ENCODE measurements at places on chromosomes 3 and 15.

DNA sequence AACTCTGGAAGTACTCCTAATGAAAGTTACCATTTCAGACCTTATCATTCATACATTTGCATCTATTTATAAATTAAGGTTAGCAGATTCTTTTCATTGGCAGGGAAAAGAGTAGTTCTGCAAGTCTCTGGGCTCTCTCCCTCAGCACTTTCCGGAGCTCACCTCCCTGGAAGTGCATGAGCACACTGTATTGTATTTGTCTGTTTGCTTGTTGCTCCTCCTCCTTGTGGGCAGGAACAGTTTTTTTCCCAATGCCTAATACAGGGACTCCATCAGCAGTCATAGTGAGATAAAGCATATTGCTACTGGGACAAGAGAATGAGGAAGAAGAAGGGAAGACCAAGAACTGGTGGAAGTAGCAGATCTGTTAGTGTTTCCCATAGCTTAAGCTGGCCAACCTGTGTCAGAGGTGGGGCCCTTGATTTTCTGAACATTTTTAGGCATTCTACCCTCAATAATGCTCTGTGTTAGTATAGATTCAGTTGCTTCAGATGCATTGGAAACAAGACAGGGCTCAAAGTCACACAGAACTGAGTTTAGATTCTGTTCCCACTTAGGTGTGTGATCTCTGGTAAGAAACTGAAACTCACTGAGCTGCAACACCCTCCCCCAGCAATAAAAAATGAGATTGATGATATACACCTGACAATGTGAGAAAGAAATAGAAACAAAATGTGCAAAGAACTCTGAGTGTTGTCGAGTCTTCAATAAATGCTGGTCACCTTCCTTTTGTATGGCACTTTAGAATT lies 407.8 kb downstream of the TUSC7 start:
- DNase-seq: no peak

DNA sequence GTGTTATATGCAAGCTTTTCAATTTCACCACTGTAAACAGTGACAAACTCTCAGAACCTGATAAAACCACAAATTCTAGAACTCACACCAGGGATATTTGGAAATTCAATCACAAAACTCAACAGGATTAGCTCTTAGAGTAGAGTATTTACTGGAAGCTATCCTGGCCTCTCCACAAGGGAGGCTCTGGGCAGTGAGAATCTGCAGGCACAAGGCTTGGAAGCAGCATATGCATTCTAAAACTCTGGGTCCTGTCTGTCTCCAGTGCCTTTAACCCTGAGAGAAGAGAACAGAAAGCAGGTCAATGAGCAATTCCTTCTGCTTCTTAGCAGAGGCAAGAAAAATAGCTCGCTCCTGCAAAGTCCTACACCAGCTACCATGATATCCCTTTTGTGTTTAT lies 23.4 kb downstream of the PLSCR4 start:
- DNase-seq: no peak

DNA sequence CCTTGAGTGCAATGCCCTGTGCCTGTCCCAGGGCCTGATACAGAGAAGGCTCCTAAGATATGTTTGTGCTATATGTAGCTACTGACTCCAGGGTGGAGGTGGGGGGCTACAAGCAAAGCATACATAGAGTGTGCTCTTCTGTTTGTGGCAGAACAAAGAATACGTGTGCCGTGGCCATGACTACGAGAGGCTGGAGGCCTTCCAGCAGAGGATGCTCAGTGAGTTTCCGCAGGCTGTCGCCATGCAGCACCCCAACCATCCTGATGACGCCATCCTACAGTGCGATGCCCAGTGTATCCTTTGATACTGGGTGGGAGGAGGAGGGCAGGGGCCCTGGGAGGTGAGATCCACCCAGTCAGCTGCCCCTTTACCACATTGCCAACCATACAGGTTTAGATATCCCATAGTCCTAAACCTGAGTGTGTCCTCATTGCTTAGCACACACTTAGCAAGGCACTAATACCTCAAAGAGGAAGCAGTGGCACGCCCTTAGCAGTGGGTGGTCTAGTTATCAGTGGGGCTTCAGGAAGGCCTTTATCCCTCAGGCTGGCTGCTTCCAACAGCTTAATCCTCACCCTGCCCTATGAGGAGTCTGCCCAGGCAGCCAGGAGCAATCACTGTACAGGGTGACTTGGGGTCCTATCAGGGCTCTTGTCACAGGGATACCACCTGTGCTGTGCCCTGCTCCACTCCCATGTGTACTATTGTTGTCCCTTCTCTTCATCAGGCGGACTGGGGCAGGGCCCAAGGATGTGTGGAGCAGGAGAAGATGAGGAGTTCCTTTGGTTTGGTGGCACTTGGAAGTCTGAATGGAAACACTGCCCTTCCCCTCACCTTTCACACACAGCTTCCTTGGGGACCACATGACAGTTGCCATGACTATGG lies 30.1 kb upstream of the MANF start:
- no peak for DNase-seq

DNA sequence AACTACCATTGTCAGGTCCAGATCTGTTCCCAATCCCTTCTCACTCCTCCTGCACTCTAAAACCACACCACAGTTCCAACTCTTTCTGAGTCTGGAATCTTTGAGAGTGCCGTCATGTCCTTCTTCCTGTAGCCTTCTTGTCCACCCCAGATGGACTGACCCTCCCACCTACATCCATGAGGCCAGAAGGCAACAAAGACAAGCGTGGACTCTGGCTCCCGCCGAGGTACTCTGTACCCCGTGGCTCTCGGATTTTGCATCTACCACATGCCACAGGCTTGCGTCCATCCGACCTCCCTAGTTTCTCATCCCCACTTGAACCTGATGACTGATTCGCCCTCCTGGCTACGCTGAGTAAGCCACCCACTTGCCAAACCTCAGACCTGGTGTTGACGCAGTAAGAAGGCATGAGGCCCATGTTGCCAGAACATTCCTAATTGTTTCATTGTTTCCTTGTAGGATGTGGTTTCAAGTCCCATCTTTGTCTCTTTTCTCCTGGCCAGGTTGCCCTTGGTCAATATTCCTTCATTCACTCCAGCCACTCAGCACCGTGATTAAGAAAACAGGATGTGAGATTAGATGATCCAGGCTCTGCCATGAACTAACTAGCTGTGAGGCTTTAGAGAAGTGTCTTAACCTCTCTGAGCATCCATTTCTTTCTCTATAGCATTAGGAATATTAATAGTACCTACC lies 1.1 kb upstream of the ZBTB38 start:
- no peak for DNase-seq

- no peak for DNase-seq
Measured at GRCh38 chr15:42037656-42038055, 16.8 kb upstream of the PLA2G4E start.

DNA sequence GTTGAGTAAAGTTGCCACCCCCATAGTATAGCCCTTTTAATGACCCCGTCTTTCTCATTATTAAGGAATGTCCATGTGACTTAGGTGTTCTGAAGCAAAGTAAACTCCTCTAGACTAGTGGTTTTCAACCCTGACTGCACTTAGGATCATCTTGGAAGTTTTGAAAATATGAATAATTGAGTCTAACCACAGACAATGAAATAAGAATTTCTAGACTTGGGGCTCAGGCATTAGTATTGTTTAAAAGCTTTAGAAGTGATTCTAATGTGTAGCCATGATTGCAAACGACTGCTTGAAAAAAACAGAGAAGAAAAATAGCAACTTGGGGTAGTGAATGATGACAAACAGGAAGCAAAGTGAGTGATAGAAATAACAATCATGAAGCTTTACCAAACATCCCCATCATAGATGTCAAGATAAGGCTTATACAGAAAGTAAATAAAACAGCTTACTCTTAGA lies 35.0 kb downstream of the ALCAM start:
- DNase-seq: no peak

DNA sequence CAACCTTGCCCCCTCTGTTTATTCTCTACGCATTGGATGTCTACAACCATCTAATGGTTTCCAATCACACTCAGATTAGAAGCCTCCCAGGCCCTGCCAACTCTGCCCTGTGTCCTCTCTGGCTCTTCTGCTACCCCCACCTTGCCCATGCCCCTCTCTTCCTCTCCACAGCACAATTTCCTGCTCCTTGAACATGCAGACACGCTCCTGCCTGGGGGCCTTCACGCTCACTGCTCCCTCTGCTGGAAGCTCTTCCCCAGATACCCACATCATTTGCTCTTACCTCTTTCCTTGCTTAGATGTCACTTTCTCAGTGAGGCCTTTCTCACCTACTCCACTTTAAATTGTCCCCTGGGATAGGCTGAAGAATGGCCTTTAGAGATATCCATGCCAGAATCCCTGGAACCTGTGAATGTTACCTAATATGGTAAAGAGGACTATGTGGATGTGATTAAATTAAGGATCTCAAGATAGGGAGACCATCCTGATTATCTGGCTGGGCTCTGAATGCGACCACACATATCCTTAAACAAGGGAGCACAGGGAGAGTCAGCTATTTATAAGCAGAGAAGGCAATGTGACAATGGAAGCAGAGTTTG lies 9.9 kb downstream of the KY start:
- DNase-seq: no peak

GRCh38 chr3:151835751-151836525 lies 22.0 kb downstream of the AADAC start:
- no peak for DNase-seq

DNA sequence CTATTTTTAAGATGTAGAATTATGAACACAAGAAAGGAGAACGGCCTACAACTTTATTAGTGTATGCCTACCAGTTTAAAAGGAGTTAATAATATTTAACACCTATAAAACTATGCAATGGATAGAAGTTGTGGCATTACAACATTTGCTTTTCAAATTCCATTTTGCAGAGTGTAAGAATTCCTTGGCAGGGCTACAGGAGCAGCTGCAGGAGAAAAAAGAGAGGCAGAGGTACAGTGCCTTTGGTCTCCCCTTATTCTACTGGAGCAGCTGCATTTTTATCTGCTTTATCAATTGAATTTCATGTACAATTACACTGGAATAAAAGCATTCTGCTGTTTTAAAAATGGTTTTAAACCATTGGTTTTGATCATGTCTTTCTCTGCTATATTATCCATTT lies 145.7 kb upstream of the KCNH8 start:
- no peak for DNase-seq

GRCh38 chr15:65723876-65724275 lies 68.2 kb downstream of the DENND4A start:
- DNase-seq: no peak

DNA sequence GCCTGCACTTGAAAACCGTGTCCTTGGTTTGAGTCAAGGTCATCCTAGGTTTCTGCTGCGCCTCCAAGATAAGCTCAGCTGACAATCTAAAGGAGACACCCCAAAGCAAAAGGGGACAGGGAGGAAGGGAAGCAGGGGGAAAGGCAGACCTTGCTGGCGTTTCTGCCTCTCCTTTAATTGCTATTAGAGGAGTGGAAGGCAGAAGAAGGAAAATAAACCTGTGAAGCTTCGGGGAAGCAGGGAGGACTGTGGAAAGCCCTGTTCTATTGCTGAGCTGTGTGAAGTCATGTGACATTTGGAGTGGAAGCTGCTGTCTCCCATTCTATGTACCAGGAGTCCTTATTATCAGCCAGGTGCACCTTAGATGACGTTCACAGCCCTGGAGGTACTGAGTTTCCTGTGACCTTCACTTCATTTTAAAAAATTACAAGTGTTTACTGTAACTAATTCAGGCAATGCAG lies 21.5 kb upstream of the CHD2 start:
- DNase-seq: no peak

DNA sequence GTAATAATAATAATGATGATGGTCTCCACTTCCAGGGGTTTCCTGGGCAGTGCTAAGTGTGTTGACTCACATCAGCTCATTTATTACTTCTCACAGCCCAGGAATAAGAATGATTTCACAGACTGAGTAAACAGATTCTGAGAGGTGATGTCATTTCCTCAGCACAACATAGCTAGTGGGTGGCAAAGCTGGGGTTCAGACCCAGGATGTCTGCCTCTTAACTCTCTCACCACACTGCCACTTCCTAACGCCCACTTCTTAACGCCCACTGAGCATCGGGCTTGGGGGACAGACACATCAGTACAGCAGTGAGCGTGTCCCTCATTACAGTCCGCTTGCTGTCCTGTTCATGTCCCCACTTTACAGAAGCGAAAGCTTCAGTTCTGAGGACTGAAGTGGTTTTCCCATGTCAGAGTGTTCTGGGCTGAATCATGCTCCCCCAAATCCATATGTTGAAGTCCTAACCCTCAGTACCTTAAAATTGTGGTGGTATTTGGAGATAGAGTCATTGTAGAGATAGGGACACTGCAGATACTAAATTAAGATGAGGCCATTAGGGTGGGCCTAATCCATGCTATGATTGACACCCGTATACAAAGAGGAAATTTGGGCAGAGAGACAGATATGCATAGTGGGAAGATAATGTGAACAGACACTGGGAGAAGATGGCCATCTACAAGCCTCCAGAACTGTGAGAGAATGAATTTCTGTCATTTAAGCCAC lies 68.0 kb downstream of the ATP2B2 start:
- peak; percentile 46 for DNase-seq

GRCh38 chr3:149933858-149934257 lies 36.8 kb downstream of the PFN2 start:
- no peak for DNase-seq

DNA sequence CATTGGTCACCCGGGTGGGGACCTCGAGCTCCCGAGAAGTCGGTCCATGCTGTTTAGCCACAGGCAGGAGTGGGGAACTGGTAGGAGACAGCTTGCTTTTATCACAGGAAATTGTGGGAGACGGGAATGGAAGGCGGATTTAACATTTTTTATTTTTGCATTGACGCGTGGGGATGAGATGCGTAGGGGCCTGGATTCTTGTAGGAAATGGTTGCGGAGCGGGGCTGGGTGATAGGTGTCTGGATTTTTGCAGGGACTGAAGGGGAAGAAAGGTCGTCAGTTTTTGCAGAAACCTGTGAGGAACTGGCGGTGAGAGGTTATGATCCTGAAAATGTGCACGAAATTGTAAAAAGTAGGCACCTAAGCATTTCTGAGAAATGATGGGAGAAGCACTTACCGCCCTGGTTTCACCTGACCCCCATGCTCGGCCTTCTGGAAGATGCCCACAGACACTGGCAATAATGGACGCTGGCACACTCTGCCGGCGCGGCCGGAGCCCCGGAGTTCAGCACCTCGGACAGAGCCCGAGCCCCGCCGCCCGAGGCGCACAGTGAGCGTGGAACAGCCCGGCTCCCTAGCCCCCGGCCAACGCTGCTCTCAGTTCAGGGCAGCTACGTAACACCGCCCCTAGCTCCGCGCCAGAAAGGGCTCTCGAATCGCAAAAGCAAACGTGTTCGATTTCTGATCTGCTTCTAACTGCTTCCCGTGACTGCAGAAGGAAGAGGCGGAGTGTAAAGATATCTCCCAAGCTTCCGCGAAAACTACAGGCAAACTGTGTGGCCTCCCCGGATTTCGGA lies 928 bp downstream of the ANKRD34C start:
- no peak for DNase-seq
